ENCODE measurements at places on chromosomes 12 and 14. TPM values are rescaled to one million over a fixed set of nuclear protein-coding genes. Genes with fewer than 3 reads are reported as not detected.
A peak's percentile ranks its signal among the peaks of the same experiment; 100 is the strongest.

GRCh38 chr12:10304161-10304574 lies 3.5 kb upstream of the KLRD1 start:
- no peak for DNase-seq

- DNase-seq, result no peak
These were observed 6.7 kb upstream of the ETV6 start for GRCh38 chr12:11642785-11643184.

The DBX2 gene
- total RNA-seq, result not detected

- no peak for DNase-seq
These were observed 157.1 kb downstream of the PLCZ1 start for GRCh38 chr12:18580706-18581105.

- DNase-seq, result peak; percentile 9
These were observed 27.5 kb downstream of the APOBEC1 start for GRCh38 chr12:7638064-7638759.

DNA sequence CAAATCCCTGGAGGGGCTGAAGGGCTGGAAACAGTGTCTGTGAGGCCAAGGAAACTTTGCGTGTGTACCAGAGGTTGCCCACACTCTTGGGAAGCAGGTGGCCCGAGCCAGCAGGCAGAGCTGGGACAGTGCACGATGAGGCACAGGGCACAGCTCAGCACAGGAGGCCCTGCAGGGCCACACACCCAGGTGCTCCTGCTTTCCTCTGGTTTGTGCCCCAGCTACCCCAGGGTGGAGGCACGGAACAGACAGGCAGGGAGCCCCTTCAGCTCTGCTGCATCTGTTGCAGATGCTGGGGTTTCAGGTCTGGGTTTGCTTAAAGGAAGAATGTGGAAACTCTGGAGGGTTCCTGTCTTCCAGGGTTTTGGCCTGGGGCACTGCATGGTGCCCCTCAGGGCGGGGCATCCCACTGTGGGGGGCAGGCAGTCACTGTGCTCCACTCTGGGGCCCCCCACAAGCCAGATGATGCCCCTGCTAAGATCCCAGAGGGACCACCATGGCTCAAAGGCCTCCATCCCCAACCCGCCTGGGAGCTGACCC lies 8.6 kb downstream of the TMEM179 start:
- DNase-seq, result no peak

The LHX5 gene
- total RNA-seq, result 1.8 TPM

DNA sequence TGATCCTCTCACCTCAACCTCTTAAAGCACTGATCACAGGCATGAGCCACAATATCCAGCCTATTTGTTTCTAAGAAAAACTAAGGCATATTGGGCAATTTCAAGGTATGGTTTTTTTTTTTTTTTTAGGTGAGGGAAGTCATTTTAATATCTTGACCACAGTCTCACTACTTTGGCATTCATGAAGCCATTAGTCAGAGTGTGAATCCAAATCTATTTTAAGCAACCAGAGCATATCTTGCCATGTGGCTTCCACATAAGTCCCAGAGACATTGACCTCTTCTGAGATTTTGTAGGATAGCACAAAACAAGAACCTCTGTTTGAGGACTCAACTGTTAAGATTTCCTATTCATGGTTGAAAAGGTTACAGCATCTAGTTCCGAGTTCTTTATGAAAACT lies 130.3 kb upstream of the RBM19 start:
- no peak for DNase-seq

DNA sequence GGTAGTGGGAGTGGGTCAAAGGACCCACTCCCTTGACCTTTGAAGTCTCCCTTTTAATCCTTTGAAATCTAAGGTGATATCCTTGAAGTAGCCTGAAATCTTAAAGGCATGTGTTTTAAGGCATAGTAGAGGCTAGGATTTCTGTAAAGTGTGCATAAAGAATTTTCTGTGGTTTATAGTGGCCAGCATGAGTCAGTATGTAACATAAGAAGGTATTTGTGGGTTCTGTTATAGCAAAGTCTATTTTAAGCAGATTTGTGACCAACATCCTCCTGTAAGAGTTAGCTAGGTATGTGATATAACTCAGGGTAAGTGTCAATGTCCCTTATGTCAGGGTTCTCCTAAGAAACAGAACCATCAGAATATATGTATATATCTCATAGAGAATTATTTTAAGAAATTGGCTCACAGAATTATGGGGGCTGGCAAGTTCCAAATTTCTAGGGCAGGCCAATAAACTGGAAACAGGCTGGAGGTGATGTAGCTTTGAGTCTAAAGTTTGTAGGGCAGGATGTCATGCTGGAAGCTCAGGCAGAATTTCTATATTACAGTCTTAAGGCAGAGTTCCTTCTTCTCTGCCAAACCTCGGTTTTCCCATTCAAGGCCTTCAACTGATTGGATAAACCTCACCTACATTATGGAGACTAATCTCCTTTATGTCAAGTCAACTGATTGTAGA lies 18.7 kb upstream of the EPYC start:
- DNase-seq, result no peak

DNA sequence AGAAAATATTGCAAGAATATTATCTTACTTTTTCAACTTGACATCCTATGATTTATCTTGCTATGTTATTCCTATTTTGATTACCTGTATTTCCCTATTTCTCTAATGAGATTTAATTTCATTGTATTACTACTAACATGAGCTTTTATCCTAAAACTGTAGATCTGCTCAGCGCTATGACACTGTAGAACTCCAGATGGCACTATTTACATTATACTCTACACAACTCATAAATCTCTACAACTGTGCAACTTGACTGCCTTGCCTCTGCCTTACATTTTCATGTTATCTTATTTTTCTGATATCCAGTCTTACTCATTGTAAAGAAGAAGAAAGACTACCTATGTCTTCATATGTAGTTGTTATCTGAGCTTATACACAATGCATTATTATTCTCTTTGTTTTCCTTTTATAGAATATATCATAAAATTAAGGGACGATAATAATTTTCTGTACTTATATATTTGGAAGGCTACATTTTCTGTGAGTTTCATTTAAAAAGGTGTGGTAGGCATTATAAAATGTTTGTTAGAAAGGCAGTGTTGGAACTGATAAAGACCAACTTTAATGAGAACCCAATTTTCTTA lies 24.1 kb downstream of the NUP37 start:
- DNase-seq, result no peak

- no peak for DNase-seq
These were observed 54.9 kb upstream of the PPP2R5C start for GRCh38 chr14:101706509-101707067.

The SEL1L gene
- total RNA-seq, result 47.0 TPM

The TMEM132C gene
- total RNA-seq, result 10.6 TPM

GRCh38 chr12:104598342-104599271 lies 141.9 kb downstream of the CHST11 start:
- no peak for DNase-seq

DNA sequence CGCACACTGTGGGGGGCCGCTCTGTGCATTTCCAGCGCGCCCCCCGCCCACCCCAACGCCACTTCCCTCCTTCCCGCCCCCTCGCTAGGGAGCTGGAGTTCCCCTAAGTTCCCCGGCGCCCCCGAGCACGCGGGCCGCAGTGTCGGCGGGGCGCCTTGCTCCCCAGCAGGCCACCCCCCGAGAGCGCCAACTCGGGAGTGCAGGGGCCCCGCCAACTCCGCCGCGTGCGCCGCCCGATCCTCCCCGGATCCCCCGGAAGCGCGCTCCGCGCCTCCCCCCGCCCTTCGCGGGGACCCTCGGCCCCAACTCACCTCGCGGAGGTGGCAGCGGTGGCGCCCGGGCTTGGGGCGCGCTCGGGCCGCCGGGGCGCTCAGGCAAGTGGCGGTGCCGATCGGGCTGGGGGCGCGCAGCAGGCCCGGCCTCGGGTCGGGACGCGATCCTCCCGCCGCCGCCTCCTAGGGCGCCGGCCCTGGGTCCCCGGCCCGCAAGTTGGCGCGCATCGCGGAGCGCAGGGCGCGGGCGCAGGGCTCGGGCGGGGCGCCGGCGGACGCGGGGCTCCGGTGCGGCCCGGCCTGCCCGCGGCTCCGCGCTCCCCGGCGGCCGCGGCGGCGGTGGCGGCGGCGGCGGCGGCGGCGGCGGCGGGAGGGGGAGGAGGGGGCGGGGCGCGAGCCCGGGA lies at the start of gene NCOR2:
NCOR2 (minus strand) TSS at position 616 of the 676 bp plus-strand sequence. CDS start 72,361 bp downstream, outside the sequence.
- DNase-seq, result peak; percentile 39

The CPM gene
- total RNA-seq, result not detected

DNA sequence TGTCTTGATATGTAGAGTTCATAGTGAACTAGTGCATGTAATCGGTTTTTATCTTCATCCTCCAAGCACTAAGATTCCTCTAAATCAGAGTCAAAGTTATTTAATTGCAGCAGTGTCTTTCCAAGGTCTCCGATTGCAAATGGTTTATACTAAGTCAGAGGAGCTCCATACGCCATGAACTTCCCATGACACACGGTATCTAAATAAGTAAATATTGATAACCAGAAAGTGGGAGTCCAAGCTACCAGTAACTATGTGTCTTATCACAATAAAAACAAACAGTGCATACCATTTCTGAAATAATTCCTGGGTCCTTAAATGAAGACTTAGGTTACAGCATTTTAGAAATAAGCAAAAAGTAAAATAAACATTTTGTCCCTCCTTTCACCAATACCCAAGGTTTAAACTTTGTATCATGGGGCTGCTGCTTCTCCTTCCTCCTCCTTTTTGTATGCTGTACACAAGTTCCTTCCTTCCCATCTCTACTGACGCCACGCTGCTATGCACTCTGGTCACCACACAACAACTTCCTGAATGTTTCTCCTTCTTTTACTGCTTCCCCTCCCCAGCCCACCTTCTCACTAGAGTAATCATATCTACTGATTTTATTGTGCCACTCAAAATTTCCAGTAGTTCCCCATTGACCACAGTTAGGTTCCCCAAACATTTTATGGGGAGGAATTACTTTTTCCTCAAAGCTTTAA lies 10.7 kb downstream of the NR1H4 start:
- DNase-seq, result no peak

DNA sequence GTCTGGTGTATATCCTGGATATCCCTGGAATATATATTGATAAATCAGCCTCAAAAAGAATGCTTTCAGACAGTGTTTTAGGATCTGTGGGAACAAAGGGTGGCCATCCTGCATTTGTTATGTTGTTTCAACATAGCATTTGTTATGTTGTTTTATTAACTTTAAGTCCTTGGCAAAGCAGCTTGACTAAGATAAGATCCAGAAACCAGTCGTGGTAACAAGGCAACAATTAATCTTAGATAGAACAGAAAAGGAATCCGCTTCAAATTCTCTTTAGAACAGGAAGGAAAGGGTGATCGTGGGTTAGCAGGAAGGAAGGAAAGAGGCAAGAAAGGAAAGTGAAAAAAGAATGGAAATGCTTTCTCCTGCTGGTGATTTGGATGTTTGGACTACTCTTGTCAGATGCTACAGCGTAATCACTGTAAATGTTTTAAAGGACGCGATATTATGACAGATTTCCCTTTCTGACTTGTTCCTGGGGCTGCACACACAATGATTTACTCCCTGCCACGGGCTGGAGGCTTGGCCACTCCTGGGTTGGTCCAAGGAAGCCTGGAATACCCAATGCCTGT lies 443.3 kb downstream of the DPF3 start:
- no peak for DNase-seq

The HOTAIR gene
- not detected for total RNA-seq

The SLCO1B1 gene
- 0.21 TPM for total RNA-seq

DNA sequence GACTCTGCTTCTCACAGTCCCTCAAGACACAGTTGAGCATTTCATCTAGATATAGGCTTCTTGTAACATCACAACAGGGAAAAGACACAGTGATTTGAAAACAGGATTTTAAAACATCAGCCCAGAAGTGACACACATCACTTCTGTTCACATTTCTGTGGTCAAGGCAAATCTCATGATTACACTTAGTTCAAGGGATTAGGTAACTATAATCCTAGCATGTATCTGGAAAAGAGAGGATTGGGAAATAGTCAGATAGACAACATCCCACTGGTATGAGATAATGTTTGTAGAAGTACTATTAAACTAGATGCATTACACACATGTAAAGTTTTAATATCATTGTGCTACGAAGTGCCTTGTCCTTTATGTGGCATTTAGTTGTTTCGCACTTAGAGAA lies 252.6 kb upstream of the PRKD1 start:
- DNase-seq, result no peak

GRCh38 chr12:87160848-87161601 lies 868.2 kb downstream of the C12orf50 start:
- no peak for DNase-seq

The C1R gene
- total RNA-seq, result 4.0 TPM

- no peak for DNase-seq
These were observed 1.4 kb downstream of the EGLN3 start for GRCh38 chr14:33949411-33949893.

The PAPLN gene
- total RNA-seq, result 2.7 TPM

- no peak for DNase-seq
These were observed 22.9 kb downstream of the PROX2 start for GRCh38 chr14:74852922-74853530.

GRCh38 chr14:65834812-65835211 lies 422.3 kb downstream of the FUT8 start:
- no peak for DNase-seq

DNA sequence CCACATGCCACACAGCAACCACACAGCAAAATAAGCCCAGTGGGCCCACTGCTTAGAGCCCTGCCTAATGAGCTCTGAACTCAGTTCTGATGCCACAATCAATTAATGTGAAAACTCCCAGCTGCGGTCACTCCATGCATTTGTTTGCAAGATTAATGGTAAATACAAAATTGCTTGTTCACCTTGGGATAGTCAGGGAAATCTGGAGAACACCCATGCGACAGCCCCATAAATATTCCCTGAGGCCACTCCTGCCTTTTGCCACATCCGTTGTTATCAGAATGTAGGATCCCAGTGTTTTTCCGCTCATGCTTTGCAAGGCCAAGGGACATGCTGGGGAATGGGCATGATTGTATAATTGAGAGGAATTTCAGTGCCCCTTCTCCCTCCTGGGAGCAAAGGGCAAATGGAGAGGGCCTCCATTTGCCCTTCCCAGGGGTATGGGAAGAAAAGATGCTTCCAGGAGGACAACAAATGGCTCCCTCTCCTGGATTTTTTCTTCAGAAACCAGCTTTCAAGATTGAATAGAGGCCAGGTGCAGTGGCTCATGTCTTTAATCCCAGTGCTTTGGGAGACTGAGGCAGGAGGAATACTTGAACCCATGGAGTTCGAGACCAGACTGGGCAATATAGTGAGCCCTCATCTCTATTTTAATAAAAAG lies 30.8 kb upstream of the CMKLR1 start:
- no peak for DNase-seq

The NPAS3 gene
- total RNA-seq, result 21.1 TPM

GRCh38 chr12:114499338-114499737 lies 93.4 kb upstream of the TBX5 start:
- no peak for DNase-seq

DNA sequence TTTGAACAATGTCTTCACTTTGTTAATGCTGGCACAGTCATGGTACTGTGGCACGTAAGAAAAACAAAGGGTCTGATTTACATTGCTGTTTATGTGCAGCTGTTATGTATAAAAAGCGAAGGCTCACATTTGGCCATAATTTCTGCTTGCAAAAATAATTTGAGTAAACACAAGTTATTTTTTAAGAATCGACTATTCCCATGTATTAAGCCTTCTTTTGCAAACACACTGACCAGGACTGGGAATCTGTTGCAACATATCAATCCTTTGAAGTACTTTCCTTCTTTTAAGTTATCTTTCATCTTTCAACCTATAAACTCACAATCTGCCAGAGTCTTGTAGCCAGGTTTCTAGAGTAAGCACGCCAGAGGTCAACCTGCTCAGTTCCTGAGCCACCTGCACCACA lies 145.4 kb upstream of the BMP4 start:
- DNase-seq, result no peak

All from neural crest cell (in vitro differentiated cells).